ENCODE measurements at places on chromosomes 12 and 14.

DNA sequence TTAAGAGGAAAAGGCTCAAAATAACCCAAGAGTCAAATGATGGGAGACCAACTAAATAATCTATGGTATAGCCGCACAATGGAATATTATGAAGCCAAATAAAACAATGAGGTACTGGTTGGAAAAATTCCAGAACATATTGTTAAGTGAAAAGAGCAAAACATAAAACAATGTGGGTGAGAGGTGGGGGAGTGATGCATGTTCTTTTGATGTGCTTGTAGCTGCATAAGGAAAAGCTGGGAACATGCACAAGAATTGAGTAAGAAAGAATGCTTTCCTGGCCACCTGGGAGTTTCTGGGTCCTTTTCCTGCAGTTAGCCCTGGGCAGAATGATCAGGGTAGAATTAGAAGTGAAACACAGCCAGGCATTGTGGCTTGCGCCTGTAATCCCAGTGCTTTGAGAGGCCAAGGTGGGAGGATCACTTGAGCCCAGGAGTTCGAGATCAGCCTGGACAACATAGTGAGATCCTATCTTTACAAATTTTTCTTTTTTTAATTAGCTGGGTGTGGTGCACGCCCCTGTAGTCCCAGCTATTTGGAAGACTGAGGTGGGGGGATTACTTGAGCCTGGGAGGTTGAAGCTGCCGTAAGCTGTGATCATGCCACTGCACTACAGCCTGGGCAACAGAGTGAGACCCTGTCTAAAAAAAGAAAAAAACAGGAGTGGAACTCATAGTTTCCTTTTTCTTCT, 7.9 kb downstream of the ABCB9 start:
- DNase-seq: no peak

DNA sequence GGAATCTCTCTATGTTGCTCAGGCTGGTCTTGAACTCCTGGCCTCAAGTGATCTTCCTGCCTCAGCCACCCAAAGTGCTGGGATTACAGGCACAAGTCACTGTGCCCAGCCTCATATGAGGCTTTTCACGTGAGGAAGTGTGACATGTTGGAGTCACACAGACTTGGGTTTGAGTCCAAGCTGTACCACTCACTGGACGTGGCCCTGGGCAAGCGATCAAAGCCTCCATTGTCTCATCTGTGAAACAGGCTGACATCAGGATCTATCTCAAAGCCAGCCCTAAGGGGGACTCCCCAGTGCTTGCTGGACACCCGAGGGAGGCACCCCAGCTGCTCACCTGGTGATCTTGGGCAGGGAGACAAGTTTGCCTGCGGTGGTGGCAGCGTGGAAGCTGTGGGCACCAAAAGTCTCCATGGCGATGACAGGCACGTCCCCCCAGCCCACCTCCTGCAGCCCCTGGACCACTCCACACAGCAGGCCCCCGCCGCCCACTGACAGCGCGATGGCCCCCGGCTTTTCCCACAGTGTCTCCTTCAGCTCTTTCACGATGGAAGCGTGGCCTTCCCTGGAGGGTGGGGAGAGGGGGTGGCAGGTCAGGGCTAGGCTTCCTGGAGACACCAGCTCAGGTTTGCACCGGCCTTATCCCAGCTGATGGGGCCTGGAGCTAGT, 6.7 kb downstream of the SDS start:
- DNase-seq: no peak

DNA sequence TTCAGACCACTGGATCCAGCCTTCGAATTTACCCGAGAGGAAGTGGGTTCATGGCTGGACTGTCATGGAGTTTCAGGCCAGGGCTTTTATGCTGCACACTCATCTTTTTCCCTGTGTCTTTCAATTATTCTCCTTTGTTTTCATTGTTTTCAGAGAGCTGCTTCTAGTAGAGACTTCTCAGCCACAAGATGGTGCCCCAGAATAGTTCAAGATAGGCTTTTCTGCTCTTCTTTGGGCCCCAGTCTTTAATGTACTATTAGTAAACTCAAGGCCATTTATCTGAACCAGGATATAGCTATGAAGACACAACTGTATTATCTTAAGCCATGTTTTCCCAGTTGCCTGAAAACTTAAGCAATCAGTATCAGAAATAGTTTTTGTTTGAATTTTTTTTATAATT, 30.4 kb upstream of the PSMA6 start:
- no peak for DNase-seq

DNA sequence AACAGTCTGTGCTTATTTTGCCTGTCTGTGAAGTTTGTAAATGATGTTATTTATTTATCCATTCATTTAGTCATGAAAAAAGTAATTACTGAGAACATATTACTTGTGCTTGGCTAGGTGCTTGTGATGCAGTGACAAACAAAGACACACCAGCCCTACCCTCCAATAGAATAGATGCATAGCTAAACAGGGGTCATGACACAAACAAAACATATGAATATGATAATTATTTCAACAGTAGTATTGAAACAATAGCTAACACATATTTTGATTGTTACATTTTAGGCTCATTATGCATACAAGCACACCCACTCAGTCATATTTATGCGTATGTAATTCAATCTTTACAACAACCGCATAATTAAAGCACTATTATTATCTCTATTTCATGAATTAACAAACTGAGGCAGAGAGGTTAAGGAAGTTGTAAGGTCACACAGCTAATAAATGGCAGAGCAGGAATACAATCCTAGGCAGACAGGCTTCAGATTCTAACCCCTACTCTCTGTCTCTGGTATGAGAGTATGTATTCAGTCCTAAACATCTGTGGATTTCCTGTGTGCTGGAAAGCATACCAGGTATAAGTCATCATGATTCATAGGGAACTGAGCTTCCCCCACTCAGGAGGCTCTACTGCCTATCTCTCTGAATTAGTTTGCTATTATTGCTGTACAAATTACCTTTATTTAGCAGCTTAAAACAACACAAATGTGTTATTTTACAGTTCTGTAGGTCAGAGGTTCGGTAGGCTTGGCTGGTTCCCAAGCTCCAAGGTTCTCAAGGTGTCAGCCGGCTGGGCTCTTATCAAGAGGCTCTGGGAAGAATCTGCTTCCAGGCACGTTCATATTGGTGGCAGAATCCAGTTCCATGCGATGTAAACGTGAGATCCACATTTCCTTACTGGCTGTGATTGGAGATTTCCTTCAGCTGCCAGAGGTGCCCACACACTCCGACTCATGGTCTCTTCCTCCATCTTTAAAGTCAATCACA, 509.4 kb downstream of the GALC start:
- DNase-seq: no peak

DNA sequence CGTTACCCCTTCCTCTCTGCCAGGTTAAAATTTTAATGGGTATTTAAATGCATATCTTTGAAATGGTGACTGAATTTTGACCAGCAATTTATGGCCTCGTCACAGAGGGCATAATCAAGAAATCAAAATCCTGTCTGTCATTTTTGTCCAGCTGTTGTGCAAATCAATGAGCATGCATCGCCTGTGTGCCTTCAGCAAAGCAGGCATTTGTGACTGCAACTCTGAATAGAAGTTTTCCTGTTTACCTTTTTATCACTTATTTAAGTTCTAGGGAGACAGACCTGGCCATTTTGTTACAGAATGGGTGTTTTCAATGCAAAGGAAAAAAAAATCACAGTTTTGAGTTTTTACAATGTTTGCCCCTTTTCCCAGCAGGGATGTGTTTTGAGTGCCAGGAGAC, 107.4 kb downstream of the PPM1A start:
- no peak for DNase-seq

DNA sequence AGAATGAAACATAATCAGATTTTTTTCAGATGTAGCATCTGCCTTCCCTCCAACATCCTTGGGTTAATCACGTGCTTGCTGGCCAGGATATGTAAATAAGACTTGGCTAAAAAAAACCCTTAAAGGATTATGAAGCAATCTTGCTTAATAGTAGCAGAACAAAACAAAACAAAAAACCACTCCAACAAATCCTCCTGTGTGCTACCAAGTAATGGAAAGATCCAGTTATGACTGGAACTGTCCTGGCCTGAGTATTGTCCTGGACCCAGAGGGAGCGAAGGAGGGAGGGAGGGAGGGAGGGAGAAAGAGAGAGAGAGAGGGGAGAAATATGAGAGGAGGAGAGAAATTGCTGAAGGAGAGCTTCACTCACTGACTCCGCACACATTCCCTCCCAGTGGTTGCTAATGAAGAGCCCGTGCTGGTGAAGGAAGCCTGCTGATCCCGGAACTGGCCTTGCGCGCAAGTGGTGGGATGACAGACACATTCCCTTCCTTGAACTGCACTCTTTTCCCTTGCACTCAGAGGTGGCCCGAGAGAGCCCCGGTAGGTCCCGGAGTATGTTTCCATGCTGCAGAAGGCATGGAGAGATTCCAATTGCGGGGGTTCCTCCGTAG, 57.2 kb downstream of the HMGA2 start:
- peak; percentile 9 for DNase-seq

- no peak for DNase-seq
These were observed 116.8 kb upstream of the SLC38A4 start for GRCh38 chr12:46942579-46942978.

GRCh38 chr14:94328196-94328595, 5.1 kb upstream of the SERPINA6 start:
- no peak for DNase-seq

- DNase-seq: no peak
These were observed at the start of gene ABCC9 for GRCh38 chr12:21940549-21941505. Gene ABCC9 (minus strand): TSS chr12:21941426. CDS start chr12:21936674, 4,752 bp downstream.

DNA sequence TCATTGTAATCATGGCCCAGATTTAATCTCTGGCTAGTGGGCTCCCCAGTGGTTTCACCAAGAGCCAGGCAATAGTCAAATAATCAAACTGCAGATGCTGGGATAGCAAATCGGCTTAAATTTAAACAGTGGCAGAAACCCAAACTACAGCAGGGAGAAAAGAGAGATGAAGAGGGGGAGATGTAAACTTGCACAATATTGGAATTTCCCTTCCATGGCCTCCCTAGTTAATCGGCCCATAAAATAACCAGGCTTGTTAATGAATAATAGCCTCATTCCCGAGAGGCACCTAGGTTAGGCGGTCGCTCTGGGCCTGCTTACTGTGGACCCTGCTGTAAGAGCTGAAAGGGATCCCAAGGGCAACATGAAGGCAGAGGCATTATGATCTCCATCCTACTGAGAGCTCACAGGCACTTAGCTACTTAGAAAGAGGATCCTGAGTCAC, 116.2 kb downstream of the NUAK1 start:
- no peak for DNase-seq

- DNase-seq: no peak
These were observed 106.4 kb downstream of the GPR135 start for GRCh38 chr14:59358784-59359183.

DNA sequence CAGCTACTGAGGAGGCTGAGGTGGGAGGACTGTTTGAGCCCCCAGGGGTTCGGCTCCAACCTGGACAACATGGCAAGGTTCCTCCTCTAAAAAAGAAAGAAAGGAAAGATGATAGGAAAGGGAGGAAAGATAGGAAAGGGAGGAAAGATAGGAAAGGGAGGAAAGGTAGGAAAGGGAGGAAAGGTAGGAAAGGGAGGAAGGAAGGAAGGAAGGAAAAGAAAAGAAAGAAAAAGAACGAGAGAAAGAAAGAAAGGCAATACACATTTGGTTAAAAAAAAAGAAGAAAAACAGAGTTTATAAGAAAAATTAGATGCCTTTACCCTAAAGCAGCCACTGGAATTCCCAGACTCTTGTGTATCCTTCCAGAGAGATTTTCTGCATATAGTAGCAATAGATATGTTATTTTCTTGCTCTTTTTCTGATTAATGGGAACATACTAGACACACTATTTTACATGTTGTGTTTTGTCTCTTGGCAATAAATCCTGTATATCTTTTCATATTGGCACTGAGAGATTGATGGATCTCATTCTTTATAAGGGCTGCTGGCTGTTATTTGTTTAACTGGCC, 12.2 kb downstream of the HNF1A start:
- DNase-seq: no peak

GRCh38 chr12:42617622-42618021, 28.1 kb upstream of the PRICKLE1 start:
- no peak for DNase-seq

- no peak for DNase-seq
These were observed 16.1 kb upstream of the CRIP2 start for GRCh38 chr14:105458571-105458970.

DNA sequence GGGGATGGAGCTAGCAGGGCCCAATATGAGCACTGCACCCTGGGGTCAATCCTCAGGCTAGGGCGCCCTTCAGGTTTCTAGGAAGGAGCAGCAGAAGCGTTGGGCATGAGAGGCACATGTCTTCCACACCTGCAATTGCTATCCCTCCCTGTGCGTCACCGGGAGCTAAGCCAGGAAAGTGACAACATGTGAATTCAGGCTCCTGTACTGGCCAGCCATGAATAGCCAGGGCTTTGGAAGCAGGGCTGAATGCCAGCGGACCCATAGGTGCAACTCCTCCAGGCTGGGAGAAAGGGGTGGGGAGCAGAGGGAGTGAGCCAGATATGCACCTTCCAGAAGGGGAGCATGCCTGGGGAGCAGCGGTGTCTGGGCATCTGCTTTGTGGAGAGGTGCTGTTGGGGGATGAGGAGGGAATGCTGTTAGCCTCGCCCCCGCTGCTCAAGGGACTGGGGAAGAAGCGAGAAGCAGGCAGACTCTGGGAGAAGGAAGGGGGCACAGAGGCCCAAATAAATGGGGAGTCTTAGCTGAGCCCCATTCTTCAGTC, 6.1 kb downstream of the HOXC5 start:
- DNase-seq: no peak

DNA sequence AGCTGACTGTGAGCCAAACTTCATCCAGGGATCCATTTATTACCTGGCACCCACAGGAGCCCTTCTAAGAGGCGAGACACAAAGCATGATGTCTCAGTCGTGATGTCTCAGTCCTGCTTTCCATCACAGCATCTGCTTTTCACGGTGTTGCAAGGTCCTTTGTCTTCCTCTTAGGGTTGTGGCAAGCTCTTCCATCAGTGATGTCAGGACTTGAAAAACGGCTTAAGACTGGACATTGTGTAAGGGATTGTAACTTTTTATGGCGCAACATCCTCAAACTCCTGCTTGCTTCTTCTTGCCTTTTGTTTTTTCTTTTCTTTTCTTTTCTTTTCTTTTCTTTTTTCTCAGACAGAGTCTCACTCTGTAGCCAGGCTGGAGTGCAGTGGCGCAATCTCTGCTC, 586.5 kb upstream of the TMEM132C start:
- DNase-seq: no peak

GRCh38 chr14:103423050-103423461, 37.8 kb downstream of the MARK3 start:
- DNase-seq: no peak

- no peak for DNase-seq
These were observed 10.1 kb downstream of the TMEM119 start for GRCh38 chr12:108587826-108588225.

GRCh38 chr14:51095854-51096823, 1.2 kb upstream of the TRIM9 start:
- no peak for DNase-seq
